ENCODE measurements at places on chromosomes 2 and 18. TPM values are rescaled to one million over a fixed set of nuclear protein-coding genes. Genes with fewer than 3 reads are reported as not detected.

Gene MORN2
- total RNA-seq, result 15.4 TPM

Gene CYTIP
- not detected for total RNA-seq

Gene MYO1B
- 59.3 TPM for total RNA-seq

Gene TNS1
- total RNA-seq, result 82.9 TPM

Gene ZNF804A
- total RNA-seq, result not detected

Gene MAP3K19
- not detected for total RNA-seq

Gene NOP58
- total RNA-seq, result 35.5 TPM

Gene INPP5D
- 0.10 TPM for total RNA-seq

Gene ADAM23
- total RNA-seq, result 5.7 TPM

Gene IL1F10
- total RNA-seq, result not detected

Gene FASTKD1
- total RNA-seq, result 4.6 TPM

Gene CLEC4F
- total RNA-seq, result not detected

Data from cardiac ventricle fibroblast (primary cell).